Neural cell (in vitro differentiated cells): ENCODE measurements at places on chromosomes 7 and 10. TPM values are rescaled to one million over a fixed set of nuclear protein-coding genes. Genes with fewer than 3 reads are reported as not detected.

The TMEM196 gene
- 30.3 and 35.7 TPM in 2 replicates for polyA plus RNA-seq

The DCLRE1C gene
- polyA plus RNA-seq = 7.5 TPM in 2 replicates

The CLDN3 gene
- polyA plus RNA-seq = not detected in 2 replicates

The NODAL gene
- polyA plus RNA-seq = 0.46 TPM in 1 of 2 replicates, not detected in the other
